ENCODE measurements at places on chromosomes 5 and 9.

- no peak for DNase-seq
Measured at GRCh38 chr9:24602693-24603352, 57.1 kb upstream of the IZUMO3 start.

GRCh38 chr5:140480310-140481014, 67.0 kb upstream of the EIF4EBP3 start:
- no peak for DNase-seq

DNA sequence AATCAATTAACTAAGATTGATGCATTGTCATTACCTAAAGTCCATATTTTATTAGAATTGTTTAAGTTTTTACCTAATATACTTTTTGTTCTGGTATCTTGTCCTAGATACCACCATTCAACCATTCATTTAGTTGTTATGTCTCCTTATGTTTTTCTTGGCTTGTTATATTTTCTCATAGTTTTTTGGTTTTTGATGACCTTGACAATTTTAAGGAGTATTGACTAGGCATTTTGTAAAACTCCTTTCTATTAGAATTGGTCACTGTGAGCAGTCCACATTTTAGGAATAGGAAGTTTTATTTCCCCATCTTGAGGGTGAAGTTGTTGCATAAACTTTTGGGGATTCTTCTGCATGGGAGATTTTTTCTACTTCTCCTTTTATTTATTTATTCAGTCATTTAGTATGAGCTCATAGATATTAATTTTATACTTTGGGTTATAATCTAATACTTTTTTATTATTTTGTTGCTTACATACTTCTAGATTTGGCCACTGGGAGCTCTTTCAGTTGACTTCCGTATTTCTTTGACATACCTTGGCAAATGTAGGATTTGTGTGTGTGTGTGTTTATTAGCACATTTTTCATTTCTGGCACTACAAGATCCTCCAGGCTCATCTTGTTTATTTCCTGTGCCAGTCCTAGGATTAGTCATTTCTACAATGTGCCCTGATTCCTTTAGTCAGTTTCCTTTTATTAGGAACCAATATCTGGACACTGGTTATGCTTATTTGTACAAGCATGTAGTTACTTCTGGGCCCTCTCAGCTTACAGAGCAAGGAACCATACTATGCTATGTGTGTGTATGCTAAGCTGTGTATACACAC, 134.9 kb upstream of the CDKN2B start:
- DNase-seq = peak; percentile 21

DNA sequence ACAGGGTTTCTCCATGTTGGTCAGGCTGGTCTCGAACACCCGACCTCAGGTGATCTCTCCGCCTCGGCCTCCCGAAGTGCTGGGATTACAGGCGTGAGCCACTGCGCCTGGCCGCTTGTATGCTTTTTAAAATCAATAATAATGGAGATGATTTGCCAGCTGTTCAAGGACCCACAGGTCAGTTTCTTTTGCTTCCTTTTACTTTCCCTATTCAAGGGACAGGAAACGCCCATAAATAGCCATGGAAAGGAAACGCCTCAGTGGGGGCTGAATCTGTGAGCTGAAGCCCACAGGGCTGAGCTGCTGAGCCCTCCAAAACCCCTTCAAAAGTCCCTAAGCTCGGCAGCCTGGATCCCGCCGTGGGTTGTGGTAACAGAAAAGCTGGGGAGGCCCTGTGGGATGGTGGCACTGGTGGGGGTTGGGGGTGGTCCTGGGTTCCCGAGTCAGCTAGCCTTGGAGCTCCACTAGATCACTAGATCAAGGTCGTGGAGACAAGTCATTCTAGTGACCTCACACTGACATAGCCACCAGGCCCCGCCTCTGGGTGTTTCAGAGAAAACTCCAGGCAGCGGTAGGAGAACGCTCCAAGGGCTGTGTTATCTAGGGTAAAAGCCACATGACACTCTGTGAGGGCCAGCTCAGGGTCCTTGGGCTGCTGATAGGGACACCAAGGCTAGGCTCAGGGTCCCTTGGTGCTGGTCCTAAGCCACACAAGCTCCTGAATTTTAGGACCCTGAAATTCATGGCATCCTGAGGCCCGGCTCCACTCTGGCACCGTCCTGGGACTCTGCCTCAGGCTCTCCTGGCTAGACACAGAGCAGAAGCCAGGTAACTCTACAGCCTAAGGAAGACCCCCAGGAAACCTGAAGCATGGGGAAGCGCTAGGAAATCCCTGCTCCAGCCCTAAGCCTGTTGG, 18.0 kb upstream of the DUSP1 start:
- DNase-seq = no peak

DNA sequence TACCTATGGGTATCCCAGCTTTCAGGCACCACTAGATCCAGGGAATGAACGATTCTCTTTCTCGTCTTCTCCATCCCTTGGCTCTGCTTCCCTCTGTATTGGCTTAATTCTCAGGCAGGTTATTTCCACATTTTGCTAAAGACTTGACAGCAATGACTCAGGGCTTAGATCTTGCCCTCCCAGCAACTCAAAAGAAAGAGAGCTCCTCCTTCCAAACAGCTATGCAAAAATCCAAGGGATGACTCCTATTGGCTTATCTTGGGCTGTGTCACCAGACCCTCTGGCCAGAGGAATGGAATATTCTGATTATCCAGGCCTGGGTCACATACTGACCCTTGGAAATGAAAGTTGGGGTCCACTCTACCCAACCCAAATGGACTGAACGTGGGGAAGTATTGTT, 270.2 kb downstream of the NTRK2 start:
- no peak for DNase-seq

- no peak for DNase-seq
Measured at GRCh38 chr5:134489227-134489944, 36.1 kb upstream of the JADE2 start.

DNA sequence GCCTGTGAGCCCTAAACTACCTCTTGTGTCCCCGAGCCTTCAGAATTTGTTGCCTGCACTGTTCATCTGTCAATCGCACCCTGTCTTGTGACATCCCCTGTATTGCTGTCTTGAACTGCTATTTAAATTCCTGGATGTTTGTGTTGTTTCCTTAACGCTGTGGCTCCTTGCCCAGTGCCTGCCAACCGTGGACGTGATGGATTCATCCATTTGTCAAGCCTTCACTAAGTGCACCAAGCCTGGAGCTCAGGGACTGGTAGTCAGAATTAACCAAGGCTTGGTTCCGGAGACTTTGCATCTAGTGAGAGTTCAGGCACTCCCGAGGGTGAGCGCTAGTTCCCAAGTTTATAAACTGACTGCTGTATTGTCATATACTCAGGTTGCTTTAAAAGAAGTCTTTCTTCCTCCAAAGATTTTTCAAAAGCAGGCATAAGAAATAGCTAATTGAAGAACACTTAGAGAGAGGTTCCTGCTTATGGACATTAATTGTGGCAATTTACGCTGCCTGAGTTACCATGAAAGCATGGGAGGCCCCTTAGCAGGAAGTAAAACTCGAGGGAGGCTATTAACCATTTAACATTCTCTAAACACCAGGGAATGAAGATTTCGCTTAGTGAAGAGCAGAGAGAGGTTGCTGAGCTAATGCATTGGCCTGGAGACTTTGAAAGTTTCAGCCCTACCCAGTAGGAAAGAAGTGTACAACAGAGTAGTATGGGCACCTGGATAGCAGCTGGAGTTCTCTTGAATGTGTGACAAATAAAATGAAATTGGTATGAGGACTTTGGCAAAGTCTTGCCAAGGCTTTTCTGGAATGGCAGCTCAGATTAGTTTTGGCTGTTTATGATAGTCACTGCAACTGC, 29.0 kb downstream of the RGS3 start:
- DNase-seq = no peak

DNA sequence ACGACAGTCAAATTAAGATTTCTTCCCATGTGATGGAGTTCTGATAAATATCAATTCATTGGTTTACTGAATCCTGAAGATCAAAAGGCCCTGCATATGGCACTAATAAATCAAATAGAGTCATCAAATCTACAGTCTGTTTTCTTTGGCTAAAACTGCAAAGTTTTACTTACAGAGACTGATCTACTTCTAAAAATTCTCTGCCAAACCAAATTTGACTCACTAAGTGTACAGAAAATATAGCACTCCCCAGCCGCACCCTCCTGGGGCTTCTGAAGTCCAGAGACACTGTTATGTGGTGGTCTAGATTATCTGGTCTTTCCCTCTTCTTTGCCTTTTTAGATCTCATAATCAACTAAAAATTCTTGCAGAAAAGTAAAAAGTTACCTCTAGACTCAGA, 237.7 kb downstream of the MLLT3 start:
- DNase-seq = no peak

- DNase-seq = no peak
Measured at GRCh38 chr9:136542241-136543040, 3.4 kb downstream of the NOTCH1 start.

DNA sequence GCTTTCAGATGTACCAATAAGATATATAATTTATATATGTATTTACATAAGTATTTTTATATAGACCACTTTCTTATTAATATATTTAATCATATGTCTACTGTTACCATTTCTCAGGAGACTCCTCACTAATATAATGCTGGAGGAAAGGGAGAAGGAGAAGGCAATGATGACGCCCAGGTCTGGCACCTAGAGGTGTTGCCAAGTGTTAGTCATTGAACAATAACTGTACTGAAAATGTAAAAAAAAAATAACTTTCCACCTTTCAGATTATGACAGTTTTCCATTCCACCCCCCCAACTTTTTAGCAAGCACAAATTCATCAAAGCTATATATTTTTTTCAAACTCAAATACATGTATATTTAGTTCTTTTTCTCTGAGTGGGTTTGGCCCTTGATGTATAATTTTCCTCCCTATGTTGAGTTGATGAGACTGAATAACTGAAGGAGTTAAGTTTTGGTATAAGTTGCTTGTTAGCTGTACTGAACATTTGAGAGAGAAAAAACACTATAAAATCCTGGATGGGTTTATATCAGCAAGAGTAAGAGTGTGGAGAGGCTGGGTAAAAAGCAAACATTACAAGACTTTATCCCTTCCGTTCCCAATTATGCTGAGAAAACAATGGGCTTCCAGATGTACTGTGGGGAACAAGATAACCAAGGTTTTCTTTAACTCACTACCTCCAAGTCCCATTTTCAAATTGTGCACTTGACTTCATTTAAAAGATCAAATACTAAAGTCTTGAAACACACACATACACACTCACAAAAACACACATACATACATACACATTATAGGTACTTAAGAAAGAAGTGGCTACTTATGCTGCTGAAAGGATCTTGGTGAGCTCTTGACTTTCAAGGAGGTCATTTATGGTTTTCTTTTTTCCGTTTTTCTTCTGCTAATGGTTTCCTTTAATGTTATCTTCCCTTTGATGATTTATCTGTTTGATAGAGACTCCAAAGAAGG, 142.8 kb upstream of the IFNE start:
- no peak for DNase-seq

DNA sequence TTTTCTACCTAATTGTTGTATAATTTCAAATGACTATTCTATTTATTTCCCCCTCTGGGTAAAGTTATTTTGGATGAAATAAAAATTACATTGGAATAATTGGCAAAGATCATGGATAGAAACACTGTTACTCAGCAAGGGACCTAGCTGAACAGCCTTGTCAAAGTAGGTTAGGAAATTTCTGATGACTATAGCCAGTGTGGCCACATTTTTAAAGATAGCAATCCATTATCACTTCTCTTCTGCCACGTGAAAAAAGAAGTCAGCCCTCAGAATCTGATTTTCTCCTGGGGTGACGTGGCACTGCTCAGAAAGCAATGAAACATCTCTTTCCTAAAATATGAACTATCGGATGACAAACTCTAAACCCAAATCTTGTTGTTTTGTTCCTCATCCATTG, 784.2 kb upstream of the RIOK2 start:
- DNase-seq = no peak

All from AML-193 (cell line).